T-helper 9 cell (primary cell): ENCODE measurements at places on chromosomes 13 and 19.

- DNase-seq = no peak
Observed at GRCh38 chr13:97004096-97004876, 10.0 kb upstream of the OXGR1 start.

GRCh38 chr13:38262211-38262610, 87.4 kb upstream of the UFM1 start:
- no peak for DNase-seq

- no peak for DNase-seq
Observed at GRCh38 chr19:10237702-10238101, 6.6 kb upstream of the S1PR2 start.

- no peak for DNase-seq
Observed at GRCh38 chr13:65985612-65986011, 1244.5 kb downstream of the PCDH9 start.

GRCh38 chr19:19232261-19232721, 20.5 kb downstream of the NCAN start:
- DNase-seq = no peak

DNA sequence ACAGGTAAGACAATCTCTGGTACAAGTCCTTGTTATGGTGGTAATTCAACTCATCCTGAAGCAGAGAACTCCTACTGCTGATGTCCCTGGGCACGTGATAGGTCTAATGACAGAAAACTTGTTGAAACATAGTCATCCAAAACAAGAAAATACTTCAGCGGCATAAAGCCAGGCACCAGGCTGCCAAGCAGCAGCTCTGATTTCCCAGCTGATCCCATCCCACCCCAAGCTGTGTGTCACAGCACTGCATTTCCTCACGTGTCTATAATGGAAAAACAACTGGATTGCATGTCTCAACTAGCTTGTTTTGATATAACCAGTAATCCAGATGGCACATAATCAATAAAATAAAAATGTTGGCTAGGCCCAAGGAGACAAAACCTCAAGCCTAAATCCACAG, 64.8 kb downstream of the MIPEP start:
- no peak for DNase-seq

GRCh38 chr13:60922576-60923231, 492.9 kb downstream of the PCDH20 start:
- DNase-seq = no peak

DNA sequence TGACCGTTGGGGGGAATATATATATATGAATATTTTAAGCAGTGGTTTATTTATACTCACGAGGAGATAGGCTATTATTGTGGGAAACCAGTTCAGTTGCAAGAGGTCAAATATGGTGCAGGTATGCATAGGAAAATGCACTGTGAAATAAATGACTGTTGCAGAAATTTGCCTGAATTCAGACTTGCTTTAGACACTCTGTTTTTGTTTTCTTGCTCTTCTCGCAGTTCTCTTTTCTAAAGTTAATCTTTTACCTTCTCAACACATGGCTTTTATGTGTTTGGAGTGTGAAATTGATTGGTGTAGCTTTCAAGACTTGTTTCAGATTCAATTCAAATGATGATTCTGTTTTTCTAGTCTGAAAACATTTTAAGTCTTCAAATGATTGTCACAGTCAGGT, 109.7 kb downstream of the LRCH1 start:
- no peak for DNase-seq
